RPMI8226 (cell line): ENCODE measurements at places on chromosomes 4 and X.

DNA sequence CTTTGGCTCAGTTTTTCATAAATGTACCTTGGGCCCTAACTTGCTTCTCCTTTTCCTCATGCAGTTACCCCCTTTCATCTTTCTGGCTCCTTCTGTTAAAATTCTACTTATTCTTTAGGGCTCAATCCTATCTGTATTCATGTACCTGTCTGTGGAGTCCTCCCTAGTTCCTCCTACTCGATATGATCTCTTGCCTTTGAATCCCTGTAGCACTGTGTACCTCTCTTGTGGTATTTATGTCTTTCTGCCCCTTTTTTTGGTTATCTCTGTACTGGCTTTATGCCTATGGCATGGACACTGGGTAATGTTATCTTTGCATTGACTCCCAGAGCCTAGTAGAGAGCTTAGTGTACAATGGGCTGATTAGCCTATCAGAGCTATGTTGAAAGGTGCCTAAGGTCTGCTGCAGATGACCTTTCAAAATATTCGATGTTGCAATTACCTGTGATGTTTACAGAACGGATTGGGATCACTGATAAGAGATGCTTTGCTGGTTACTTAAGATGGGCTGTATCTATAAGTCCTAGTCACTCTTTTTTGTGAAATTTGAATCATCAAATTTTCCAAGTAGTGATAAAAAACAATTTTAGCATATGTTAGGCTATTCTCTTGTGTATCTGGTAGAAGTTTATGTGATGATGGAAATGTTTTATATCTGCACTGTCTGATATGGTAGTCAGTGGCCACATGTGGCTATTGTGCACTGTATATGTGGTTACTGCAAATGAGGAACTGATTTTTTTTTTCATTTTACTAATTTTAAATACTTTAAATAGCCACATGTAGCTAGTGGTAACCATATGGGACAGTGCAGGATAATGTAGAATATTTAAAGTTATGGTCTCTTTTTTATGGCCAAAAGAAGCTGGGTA is 33.5 kb downstream of the TMEM164 start:
- DNase-seq, result no peak

DNA sequence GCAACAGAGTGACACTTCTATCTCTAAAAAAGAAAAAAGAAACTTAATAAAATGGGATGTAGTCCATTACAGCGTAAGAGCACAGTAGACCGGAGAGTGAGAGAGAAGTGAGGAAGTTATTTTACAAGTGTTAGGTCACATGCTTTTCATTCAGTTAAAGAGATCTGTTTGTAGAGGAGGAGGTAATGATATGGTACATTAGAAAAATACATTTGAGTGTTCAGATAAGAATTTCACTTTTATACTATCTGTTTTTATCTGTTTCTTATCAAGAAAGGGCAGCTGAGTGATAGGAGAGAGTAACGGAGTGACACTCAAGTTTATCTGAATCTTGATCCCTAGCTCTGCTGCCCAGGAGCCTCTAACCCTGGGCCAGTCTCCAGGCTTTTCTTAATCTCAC is 38.9 kb downstream of the FNIP2 start:
- no peak for DNase-seq

GRCh38 chr4:113694008-113694407 is 67.5 kb downstream of the CAMK2D start:
- no peak for DNase-seq

DNA sequence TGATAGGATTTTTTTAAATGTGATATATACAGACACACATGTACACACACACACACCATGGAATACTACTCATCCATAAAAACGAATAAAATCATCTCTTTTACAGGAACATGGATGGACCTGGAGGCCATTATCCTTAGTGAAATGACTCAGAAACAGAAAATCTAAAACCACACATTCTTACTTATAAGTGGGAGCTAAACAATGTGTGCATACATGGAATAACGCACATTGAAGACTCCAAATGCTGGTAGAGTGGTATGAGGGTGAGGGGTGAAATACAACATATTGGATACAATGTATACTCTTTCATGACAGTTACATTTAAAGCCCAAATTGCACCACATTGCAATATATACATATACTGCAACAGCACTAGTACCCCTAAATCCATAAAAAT is 120.2 kb upstream of the ADGRL3 start:
- no peak for DNase-seq

DNA sequence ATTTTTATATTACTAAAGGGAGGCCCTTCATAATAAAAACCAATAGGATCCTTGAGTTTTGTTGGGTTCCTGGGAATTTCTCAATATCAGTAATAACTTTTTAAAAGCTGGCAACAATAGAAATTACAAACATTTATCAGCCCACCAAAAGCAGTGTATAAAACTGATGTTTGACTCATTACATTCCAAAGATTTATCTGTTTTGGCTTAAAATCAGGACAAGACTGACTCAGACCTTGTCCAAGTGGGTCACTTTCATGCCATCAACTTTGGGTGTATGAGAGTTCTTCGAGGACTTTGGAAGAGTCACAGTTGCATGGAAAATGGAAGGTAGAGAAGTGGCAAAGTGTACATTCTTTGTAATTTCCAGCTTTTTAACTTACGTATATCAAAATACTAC is 102.8 kb downstream of the FRMPD4 start:
- DNase-seq, result no peak

GRCh38 chrX:135434258-135435138 is 12.8 kb downstream of the SMIM10L2A start:
- no peak for DNase-seq

DNA sequence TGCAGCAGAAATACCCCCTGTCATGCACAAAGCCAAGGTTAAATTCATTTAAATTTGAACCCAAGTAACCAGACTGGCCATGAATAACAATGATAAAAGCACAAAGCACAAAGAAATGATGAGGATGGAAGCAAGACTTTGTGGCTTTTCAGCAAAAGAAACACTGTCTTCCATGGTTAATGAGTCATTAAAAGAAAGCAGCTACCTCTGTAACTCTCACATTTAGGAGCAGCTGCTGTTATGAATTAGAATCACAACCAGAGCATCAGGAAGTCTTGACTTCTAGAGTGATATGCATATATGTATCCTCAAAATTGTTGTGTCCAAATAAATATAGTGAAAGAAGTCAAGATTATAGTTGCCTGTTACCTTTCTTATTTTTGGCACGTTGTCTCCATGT is 70.7 kb upstream of the RPS6KA6 start:
- DNase-seq, result no peak

DNA sequence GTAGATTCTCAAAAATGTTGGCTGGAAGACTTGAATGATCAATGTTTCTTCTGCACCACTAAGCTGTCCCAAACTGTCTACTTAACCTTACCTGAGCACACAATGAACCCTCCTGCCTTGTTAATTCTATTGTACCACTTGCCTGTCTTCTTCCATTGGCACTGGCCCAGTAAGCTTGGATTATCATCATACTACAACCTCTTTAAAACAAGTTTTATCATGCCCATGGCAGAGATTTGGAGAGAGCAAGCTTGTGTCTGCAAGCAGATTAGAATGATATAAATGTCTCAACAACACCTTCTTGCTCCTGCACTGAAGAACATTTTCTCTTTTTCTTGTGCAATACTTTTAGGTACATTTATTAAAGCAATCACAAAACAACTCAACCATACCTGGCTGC is 74.0 kb upstream of the VMA21 start:
- DNase-seq, result no peak

GRCh38 chrX:96568071-96568470 is 116.6 kb upstream of the DIAPH2 start:
- DNase-seq, result no peak
